ENCODE measurements at places on chromosomes 3 and 15. TPM values are rescaled to one million over a fixed set of nuclear protein-coding genes. Genes with fewer than 3 reads are reported as not detected.

DNA sequence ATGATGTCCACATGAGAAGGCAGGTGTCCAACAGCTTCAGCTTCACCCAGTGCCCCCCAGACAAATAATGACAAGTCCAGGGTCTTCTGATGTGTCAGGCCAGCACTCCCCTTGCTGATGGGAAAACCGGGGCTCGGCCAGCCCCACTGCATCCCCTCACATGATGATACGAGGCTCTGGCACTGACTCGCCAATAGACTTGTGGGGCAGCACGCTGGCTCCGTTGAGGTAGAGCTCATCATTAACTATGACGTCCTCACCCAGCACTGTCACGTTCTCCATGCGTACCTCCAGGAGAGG, 2.1 kb upstream of the AMIGO3 start:
- DNase-seq: no peak

REC114 gene
- total RNA-seq: not detected

DNA sequence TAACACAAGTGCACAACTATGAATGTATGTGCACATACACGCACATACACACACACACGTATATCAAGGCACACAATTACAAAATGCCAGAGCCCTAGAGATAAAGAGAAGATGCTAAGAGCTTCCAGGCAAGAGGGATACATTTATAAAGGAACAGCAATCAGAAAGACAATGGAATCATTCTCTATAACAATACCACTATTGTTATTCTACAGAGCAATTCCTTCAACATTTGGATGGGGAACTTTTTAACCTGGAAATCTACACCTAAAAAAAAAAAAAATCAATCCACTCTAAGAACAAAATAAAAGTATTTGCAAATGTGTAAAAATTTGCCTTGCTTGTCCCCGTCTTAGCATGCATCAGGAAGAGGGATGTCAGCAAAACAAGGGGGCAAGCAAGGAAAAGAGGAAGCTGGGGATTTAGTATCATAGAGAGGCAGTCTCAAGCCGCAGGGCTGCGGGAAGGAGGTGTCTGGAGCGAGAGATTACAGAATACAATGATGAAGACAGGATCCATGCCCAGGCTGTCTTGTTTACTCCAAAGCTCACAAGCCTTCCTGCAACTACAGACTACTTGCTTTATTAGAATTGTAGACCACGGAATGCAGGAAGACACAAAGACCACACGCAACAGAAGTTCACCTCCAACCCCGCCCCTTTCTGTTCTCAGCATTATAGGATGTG, 220.2 kb downstream of the NTRK3 start:
- no peak for DNase-seq

DNA sequence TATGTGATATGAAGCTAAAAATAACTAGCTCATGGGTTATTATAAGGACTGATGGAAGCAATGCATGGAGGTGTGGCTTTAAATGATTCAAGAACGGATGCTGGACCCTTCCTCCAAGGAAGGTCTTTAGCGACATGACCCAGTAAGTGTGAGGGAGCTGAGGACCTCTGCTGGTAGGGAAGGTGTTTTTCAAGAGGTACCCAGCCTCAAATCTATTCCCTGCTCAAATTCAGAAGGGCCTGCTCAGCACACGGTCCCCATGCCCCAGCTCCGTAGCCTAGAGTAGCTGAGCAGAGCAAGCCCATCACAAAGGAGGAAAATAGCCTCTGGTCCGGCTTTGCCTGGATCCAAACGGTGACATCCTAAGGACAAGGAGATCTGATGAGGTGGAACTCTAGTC, 266.2 kb upstream of the IGF1R start:
- no peak for DNase-seq

DNA sequence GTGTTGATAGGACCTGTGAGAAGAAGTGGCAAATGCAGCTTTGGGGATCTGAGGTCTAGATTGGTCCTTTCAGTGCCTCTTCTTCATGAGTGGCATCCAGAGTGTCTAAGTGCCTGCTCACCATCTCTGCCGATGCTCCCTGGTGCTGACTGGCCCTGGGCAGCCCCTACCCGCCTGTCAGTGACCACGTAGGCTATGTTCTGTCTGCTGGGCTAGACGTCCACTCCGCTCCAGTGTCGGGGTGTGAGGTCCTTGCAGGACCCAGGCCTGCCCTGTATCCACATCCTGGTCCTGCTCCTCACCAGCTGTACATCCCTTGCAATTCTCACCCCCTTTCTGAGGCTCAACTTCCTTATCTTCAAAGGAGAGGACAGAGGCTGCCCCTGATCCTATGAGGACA, 48.3 kb upstream of the PRR23E start:
- DNase-seq: no peak

B3GNT5 gene
- 1.4 TPM for total RNA-seq

Measured in activated CD8-positive, alpha-beta T cell treated with anti-CD3 and anti-CD28 coated beads, Interleukin-2, amount 10 ng/mL, durations not matched to agents 7 days and 5 days (primary cell).